ENCODE measurements at places on chromosomes 6 and 20. TPM values are rescaled to one million over a fixed set of nuclear protein-coding genes. Genes with fewer than 3 reads are reported as not detected.

TINAG gene
- 17.4 TPM for total RNA-seq

CRISP2 gene
- total RNA-seq = not detected

DNA sequence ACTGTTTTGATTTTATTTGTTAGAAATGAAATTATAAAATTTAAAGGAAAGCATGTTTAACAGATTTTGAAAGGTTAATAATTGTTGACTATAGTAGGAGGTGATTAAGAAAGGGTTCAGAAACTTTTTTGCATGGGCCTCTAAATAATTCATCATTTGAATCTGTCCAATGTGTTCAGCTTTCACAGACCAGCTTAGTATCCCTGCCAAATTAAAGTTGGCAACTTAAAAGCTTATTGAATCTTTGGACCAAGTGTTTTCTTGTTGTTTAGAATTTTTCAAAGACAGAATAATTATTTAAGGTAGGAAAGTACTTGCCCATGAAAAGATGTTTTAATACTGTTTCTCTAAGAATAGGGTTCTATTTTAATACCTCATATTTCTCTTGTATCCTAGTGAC, 466.0 kb downstream of the GJA1 start:
- no peak for DNase-seq

GRCh38 chr6:63502156-63502555, 70.1 kb upstream of the LOC128125822 start:
- no peak for DNase-seq

DNA sequence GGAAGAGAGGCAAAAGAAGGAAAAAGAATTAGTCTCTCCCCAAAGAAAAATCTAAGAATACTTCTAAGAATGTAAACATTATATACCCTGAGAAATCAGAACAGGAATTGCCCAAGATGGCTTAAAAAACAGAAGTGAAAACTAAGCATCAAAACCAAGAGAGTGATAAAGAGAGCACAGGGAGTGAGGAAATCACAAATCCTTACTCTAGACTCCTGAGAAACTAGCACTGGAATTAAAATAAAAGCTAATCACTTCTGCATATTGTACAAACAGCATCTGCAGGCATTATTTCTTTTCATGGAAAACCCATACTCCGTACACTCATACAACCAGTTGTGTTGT, 285.7 kb downstream of the BTBD9 start:
- no peak for DNase-seq

DNA sequence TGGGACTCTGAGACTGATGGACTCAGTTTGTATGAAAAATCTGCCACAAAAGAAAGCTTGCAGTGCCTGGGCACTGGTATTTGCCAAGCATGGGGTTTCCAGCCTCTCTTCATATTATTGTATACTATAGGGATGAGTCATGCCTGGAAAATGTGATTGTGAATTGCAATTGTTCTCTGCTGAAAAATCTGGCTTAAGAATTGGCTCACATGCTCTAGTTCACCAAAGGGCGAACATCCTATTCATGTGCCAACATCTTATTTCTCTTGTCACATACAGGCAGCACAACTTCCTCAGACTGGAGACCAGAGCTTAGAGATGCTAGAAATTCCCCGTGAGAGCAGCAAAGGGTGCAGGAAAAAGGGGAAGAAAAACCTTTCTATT, 103.6 kb upstream of the KCNK16 start:
- DNase-seq = peak; percentile 43

GRCh38 chr6:36313649-36313936, 23.1 kb downstream of the BNIP5 start:
- DNase-seq = no peak

DNA sequence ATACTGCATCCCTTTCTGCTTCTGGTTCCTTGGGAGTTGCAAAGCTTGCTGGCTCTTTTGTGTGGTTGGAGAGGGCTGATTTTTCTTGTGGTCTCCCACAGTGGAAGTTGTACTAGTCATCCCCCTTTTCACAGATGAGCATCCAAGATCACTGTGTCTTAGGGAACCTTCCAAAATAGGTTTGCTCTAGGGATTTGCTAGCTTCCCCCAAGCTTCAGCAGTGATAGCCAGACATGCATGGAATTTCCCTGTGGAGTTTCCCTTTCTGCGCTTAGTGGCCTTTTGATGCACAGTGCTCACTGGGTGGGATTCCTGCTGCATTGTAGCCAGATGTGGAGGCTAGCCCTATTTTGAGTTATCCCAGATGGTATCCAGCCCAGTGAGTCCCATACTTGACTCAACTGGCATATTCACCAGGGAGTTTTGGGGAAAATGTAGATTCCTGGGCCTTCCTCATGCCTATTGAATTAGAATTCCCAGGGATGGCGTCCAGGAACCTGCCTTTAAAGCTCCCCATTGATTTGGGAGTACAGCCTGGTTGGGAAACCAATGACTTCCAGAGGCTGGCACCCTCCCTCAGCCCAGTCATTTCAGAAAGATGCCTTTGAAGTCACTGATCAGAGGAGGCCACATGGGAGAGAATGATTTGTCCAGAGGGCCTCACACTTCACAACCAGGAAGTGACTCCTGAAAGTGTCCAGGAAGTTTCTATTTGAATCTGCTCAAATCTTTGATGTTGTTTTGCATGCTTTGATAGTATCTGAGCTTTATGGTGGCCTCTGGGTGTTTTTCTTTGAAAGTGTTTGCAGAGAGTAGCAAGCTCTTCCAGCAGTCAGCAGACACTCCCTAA, 25.9 kb downstream of the PPARD start:
- peak; percentile 20 for DNase-seq

Data from Calu3 (cell line).